Coronary artery (tissue), 2 donors: ENCODE measurements at places on chromosomes 12 and 14.

GRCh38 chr12:54879150-54879549 is 24.8 kb downstream of the MUCL1 start:
- DNase-seq: no peak

DNA sequence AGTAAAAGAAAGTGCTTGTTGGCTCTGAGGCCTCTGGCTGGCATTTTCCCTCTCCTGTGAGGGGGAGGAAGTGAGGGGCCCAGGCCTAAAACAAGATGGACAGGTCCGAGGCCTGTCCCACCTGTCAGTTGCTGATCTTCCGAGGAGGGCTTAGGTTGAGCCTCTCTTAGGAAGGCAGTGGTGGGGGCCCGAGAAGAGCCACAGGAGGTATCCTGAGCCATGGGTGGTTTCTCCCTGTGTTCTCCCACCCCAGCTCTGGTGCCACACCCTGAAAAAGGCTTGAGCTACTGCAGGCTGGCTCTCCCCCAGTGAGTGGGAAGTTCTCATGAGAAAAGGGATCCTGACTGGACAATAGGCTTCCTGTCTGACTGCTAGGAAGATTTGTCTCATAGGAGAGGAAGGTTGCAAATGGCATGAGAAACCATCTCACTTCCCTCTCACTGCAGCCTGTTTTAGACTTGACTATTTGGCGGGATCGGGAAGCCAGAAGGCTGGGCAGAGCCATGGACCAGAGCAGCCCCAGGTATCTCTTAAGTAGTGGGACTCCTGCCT is 72.1 kb upstream of the SRSF5 start:
- no peak for DNase-seq

DNA sequence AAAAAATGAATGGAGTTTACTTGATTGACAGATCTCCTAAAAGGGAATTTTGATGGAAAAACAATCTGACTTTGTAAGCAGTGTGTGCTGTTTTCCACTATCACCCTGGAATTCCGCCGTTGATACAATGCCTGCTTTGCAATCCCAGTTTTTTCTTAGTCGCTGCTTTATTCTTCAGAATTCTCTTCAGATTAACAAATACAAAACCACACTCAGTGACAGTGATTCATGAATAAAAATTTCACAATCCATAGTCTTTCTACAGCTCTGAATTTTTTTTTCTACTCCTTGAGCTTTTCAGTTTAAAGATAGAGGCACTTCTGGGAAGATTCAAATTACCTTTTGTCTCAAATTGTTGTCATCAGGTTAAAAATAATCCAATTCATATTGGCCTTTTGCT is 44.6 kb upstream of the KITLG start:
- no peak for DNase-seq

DNA sequence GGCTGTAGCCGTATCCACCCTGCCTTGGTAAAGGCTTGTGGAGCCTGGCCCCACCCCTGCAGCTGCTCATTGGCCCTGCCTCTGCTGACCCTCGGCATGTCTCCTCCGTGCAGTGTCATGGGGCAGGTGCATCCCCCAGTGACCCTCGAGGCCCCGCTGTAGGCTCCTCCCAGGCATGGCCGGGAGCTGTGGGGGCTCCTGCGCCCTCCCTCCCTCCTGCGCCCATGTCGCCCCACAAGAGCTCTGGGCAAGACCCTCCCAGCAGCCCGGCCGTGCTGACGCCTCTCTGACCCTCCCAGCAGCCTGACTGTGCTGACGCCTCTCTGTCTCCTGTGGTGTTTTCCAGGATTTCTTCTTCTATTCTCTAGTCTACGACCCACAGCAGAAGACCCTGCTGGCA is 20.8 kb upstream of the CRIP2 start:
- no peak for DNase-seq

GRCh38 chr14:64196814-64197411 is 97.3 kb downstream of the ESR2 start:
- DNase-seq: no peak

- peak; percentile 78 for DNase-seq
Observed at GRCh38 chr14:75198291-75198933, 22.0 kb upstream of the TMED10 start.

- peak; percentile 90 for DNase-seq
Observed at GRCh38 chr14:105489542-105490266, 1.3 kb upstream of the TEDC1 start.

DNA sequence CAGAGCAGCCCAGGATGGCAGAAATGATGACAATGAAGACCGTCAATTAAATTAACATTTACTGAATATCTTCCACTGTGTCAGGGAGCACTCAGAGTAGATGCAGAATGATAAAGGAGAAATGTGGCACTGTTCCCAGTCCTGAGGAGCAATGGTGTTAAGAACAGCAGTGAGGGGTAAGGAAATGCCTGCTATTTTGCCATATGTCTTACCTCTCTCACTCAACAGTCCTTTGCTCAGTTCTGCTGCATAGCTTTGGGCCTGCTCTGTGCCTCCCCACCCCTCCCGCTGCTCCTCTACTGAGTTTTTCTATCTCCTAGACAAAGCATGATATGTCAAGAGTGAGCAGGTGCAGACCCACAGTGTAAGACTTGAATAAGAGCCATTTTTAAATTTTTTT is 318.8 kb downstream of the NAV3 start:
- no peak for DNase-seq

- no peak for DNase-seq
Observed at GRCh38 chr12:127174881-127175280, 1092.1 kb upstream of the TMEM132C start.

GRCh38 chr12:109900752-109901580 is 892 bp downstream of the TCHP start:
- no peak for DNase-seq

DNA sequence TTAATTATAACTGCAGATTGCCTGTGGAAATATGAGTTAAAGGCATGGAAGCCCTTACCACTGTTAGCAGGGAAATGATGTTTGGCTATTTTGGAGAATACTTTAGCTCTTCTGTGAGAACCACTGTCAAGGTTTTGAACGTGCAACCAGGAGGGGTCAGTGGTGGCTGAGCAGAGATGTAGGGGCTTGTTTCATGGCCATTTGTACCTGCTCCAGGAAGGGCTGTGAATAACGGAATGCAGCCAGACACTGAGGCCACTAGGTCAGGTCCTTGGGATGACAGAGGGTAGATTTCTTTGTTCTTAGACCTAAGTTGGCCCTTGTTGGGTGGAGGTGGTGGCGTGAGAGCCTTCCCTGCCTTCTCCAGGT is 8.3 kb downstream of the TRAF3 start:
- DNase-seq: no peak

DNA sequence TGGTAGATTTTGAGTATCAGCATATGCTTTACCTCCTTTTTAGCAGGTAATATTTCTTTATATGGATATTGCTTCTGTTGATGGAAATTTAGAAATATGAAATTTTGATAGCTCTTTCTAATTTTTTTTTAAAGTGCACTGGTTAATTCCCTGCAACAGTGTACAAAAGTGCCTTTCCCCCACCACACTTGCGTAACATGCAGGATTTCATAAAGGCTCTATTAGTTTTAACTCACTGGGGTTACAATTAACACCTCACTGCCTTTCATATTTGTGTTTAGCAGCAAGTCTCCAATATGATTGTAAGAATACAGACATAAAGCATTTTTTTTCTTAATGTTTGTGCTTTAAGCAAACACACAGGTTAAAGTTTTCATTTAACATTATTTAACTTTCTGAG is 25.6 kb downstream of the MNAT1 start:
- DNase-seq: no peak

DNA sequence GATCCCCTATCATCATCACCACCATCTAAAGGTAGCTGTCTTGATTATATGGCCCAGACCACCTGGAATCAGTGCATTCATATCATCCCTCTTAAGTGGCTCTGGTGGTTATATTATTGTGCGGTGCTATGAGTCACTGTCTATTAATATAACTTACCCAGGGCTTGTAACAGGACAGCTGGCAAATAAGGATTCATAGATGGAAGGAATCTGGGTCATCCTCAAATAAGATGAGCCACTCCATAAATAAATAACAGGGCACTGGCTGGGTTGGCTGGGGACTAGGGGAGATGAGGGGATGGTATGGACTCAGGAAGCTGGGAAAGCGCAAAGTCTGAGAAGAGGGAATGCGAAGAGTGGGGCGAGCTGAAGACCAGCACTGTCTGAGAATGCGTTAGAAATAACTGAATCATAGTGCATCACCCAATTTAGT is 216.1 kb downstream of the NUAK1 start:
- no peak for DNase-seq
